Right lung (tissue), 10 donors: ENCODE measurements at places on chromosomes 13 and 19.

DNA sequence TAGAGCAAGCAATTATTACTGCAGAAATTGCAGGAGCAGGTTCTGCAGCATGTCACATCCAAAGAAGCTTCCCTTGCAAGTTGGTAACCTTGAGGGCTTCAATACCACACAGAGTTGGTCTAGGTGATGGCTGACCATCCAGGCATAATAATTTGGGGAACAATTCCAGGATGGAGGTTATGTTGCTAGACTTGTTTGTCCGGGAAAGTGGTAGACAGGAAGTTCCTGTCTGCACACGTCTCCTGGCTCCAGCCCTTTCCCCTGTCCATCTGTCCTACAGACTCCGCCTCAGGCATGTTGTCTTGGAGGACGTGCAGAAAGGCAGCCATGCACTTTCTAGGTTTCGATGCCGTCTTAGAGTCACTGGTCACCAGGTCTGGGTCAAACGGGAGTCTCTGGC is 26.0 kb downstream of the DPRX start:
- no peak for DNase-seq

DNA sequence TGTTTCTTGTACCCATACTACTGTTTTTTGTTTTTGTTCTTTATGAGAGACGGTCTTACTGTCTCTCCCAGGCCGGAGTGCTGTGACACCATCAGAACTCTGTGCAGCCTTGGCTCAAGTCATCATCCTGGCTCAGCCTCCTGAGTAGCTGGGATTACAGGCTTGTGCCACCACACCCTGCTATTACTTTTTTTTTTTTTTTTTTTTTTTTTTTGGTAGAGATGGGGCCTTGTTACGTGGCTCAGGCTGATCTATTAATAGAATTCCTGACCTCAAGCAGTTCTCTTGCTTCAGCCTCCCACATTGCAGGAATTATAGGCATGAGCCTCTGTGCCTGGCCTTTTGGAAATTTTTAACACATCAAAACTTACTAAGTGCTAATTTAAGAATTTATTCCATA is 2.9 kb upstream of the ZNF304 start:
- no peak for DNase-seq

DNA sequence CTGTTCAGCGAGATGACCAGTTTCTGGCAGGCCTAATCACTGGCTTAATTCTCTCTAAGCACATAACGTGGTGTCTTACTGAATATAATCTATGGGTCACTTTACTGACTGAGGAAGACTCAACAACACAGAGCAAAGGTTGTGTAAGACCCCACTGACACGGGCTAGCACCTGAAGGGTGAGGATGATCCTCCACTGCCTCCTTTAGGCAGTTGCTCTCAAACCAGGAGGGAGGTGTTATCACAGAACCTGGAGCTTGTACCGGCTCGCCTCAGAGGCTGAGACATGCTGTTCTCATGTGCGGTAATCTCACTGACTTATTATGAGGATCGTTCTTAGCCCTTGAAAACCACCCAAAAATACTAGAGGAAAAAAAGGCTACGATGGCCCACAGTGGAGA is 28.3 kb downstream of the RCBTB2 start:
- no peak for DNase-seq

DNA sequence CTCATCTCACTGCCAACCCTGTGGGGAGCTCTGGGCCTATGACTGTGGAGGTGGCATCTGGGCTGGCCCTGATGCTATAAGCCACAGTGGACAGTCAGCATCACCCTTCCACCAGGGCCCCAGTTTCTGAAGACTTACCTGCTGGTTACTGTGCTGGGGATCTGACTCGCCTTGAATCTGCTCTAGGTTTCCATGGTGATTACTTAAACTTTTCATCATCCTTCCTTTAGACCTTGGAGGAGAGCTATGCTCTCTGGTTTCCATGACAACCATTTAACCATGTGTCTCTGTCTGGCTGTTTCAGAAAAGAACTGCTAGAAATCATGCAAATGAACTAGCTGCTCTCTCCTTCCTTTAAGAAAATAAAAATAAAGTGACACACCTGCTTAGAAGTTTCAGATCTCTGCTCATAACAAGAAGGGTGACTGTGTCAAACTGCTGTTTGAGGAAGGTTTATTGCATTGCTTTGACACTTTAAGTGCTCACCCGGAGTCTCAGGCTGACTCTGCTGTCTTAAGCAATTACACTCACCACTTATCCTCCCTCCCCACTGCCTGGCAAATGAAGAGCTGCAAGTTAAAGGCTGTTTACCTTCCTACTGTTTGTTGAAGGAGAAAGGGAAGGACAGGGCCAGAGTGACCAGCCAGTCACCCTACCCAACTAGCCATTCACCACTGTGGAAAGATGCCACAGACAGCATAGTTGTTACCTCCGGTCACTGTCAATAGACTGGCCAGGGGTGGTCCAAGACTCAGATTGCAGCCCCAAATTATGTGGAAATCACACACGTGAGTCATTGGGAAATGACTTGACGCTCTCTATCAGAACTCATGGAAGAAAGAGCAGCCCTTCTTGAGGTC is 87.6 kb downstream of the HSPH1 start:
- DNase-seq = no peak

GRCh38 chr19:46250076-46250735 is 20.7 kb downstream of the IGFL1 start:
- no peak for DNase-seq

- no peak for DNase-seq
Observed at GRCh38 chr13:109725297-109725696, 61.1 kb downstream of the IRS2 start.

GRCh38 chr13:54029720-54030119 is 1001.1 kb downstream of the OLFM4 start:
- DNase-seq = no peak

GRCh38 chr13:110186231-110186855 is 120.6 kb downstream of the COL4A1 start:
- DNase-seq = no peak

DNA sequence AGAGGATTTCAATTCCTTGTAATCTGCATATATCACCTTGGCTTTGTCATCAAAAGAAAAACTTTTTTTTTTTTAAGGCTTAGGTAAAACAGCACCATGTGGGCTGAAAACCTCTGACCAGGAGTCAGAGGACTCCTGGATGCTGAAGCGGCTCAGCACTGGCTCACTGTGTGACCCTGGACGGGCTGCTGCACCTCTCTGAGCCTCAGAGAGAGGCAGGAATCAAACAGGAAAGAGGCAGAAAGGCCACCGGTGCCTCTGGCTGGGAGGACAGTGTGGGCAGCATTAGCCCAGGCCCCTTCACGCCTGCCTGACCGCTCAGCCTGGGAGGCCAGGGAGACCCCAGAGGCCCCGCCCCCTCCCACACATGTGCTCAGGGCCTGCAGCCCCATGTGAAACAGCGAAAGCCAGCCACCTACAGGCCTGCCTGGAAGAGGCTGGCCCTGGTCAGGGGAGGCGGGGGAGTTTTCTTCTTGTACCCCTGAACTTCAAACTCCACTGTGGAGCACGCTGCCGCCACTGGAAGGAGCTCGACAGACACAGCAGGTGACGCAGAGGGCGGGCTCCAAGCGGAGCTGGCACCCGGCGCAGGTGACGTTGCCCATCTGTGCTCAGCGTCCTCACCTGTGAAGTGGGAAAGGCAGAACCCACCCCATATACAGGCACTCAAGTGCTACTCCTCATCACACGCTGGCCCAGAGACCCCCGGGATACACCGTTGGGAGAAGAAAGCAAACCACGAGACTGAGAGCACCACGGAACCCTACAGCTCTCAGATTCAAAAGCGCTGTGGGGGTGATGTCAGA is 39.7 kb downstream of the MLLT1 start:
- no peak for DNase-seq

DNA sequence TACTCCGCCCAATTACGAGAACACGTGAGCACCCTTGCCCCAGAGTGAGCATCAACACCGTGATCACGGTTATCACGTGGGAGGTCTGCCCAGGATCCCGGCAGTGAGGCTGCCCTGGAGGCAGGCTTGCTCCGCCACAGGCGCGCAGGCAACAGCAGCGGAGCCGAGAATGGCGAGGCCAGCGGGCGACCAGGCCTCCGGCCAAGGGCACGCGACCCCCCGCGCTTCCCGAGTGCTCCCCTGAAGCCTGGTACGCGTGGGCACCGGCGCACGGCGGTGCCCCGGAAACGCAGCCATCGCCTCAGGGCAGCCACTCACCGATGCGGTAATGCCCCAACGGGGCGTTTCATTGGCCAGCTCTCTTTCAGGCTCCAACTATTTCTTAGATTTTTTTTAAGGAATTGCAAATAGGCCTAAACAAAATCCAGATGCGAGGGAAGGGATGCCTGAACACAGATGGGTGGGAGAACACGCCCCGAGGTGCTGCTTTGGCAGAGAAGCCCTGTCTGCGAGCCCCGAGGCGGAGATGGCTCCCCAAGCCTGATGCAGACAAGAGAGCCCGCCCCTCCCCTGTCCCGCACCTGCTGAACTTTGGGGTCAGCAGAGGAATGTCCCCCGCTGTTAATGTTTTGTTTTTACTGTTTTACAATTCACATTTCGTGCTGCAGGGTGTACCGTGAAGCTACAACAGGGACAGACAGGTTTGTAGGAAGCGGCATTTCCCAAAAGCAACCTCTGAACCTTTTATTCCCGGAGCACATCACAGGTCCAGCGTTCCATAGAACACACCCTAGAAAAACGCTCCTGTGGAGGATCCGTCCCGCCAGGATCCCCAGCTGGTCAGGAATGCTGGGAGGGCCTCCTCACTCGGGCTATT is 132.7 kb downstream of the ZDHHC20 start:
- DNase-seq = peak; percentile 24

- peak; percentile 38 for DNase-seq
Observed at GRCh38 chr19:13262450-13262849, 112.2 kb downstream of the IER2 start.

DNA sequence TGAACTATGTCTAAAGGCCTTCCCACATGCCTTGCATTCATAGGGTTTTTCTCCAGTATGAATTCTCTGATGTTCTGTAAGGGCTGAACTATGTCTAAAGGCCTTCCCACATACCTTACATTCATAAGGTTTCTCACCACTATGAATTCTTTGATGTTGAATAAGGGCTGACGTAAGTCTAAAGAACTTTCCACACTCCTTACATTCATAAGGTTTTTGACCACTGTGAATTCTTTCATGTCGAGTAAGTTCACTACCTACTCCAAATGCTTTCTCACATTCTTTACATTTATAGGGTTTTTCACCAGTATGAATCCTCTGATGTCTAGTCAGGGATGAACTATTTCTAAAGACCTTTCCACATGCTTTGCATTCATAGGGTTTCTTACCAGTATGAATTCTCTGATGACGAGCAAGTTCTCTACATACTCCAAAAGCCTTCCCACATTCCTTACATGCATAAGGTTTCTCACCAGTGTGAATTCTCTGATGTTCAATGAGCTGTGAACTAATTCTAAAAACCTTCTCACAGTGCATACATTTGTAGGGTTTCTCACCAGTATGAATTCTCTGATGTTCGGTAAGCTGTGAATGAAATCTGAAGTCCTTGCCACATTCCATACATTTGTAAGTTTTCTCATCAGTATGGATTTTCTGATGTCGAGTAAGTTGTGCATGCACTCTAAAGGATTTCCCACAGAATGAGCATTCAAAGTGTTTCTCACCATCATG is 19.1 kb upstream of the ZNF260 start:
- DNase-seq = no peak

- DNase-seq = no peak
Observed at GRCh38 chr19:46670813-46671212, 9.8 kb upstream of the DACT3 start.

GRCh38 chr19:15330801-15331418 is 1.4 kb downstream of the BRD4 start:
- no peak for DNase-seq

- no peak for DNase-seq
Observed at GRCh38 chr13:91902291-91902690, 503.9 kb downstream of the GPC5 start.

- no peak for DNase-seq
Observed at GRCh38 chr13:109819874-109820273, 33.5 kb upstream of the IRS2 start.
